Keratinocyte (primary cell): ENCODE measurements at places on chromosomes 6 and 20. TPM values are rescaled to one million over a fixed set of nuclear protein-coding genes. Genes with fewer than 3 reads are reported as not detected.

DNA sequence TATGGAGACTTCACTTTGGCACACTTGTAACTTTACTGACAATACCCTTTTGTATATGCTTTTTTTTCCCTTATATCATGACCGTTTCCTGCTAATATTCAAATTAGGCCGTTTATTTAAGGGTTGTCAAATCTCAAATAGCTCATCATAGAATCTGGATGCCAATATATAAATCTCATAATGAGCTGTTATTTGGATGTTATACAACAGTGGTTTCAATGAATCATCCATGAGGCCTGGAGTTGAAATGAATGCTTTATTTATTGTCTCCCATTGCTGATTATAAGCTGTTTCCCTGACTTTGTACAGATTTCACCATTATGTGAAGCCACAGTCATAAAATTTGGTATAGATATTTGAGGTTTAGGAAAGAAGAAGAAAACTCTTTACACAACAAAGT, 256.1 kb downstream of the PLCB1 start:
- H3K4me3 ChIP-seq: no peak overlapping the region
- no peaks in the 10 kb centered on the region for H3K36me3 ChIP-seq
- H3K27me3 ChIP-seq: no peaks in the 10 kb centered on the region
- no peak overlapping the region for H3K27ac ChIP-seq
- H3K4me1 ChIP-seq: no peaks in the 10 kb centered on the region

DNA sequence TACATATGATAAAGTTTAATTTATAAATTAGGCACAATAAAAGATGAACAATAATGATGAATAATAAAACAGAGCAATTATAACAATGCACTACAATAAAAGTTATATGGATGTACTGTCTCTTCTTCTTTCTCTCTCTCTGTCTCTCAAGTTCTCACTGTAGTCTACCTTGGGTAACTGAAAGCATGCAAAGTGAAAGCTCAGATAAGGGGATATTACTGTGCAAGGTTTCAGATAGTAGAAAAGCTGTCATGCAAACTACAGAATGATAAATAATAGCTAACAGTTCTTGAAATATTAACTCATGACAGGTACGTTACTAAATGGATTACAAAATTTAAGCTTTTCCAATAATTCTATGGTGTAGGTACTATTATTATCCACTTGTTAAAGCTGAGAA, 311.9 kb upstream of the PRDM1 start:
- no peak overlapping the region for H3K4me3 ChIP-seq
- H3K4me1 ChIP-seq: peaks cover 22% of the 10 kb centered on the region
- DNase-seq: no peak
- no peak overlapping the region for H3K27ac ChIP-seq
- H3K27me3 ChIP-seq: no peaks in the 10 kb centered on the region

DNA sequence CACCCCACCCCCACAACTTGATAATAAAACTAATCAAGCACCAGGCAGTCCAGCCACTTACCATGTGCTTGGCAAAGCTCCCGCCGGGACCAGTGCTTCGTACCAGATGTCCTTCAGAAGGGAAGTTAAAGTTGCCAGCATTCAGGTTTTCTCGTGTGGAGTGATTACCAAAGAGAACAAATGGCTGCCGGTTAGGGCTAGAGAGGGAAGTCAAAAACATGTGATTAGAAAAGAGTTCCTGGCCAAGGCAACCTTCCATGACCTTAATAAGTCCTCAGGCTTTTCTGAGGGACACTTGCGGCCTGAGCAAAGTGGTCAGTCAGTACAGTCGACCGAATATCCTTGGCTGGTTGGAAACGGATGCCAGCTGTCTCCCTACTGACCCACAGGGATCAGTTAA, 67.0 kb downstream of the DNAAF9 start:
- H3K36me3 ChIP-seq: no peaks in the 10 kb centered on the region
- H3K4me1 ChIP-seq: no peaks in the 10 kb centered on the region
- no peak overlapping the region for H3K4me3 ChIP-seq

DNA sequence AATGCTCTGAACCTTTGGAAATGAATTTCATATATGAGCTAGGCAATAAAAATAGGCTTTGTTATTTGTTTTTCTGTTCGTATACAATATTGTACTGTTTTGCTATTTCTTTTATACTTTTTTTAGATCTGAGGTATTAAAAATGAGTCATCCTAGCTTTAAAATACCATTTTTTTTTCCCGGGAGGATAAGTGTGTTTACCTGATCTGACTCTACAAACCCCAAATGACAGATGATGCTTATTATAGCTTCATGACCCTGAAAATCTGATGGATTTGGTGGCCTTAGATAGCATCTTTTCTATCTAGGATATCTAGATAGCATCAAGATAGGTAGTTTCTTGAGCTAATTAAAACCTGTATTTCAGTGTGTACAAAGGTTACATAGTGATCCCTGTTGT, 206.4 kb downstream of the DTNBP1 start:
- no peaks in the 10 kb centered on the region for H3K36me3 ChIP-seq
- DNase-seq: no peak
- peaks cover 21% of the 10 kb centered on the region for H3K4me1 ChIP-seq
- H3K27ac ChIP-seq: peak overlapping the region; percentile 56
- no peak overlapping the region for H3K4me3 ChIP-seq
- H3K27me3 ChIP-seq: no peaks in the 10 kb centered on the region

The ABHD16B gene
- not detected in 3 replicates for polyA plus RNA-seq

The C6orf163 gene
- 0.19 to 0.83 TPM (median 0.53 TPM) in 3 replicates for polyA plus RNA-seq

The SPATA25 gene
- 0.19 TPM in 1 of 3 replicates, not detected in the others for polyA plus RNA-seq
